ENCODE measurements at places on chromosomes 3 and 15. TPM values are rescaled to one million over a fixed set of nuclear protein-coding genes. Genes with fewer than 3 reads are reported as not detected.

- DNase-seq = no peak
These were observed 227.8 kb upstream of the MRPL3 start for GRCh38 chr3:131730581-131730980.

GRCh38 chr3:12624056-12624455 lies 39.9 kb downstream of the RAF1 start:
- no peak for DNase-seq

GRCh38 chr3:48247401-48247811 lies 6.5 kb downstream of the ZNF589 start:
- DNase-seq = no peak

GRCh38 chr15:80452166-80452565 lies 48.0 kb downstream of the ARNT2 start:
- DNase-seq = no peak

DNA sequence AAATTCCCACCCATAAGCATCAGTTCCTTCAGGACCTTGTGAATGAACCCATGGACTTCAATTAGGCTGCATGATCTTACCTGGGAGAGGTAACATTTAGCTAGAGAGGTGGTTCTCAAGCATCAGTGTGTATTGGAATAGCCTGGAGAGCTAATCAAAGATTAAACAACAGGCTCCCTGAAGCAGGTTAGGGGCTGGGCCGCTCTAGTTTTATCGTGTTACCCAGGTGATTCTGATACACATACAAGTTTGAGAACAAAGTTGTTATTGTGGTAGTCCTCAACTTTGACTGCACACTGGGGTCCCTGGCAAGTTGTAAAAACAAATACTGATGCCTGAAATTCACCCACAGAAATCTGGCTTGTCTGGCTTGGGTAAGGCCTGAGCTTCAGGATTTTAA lies 31.2 kb downstream of the MYH15 start:
- no peak for DNase-seq

- DNase-seq = no peak
These were observed 153.9 kb upstream of the ARHGEF26 start for GRCh38 chr3:153967260-153967659.

The GRK7 gene
- total RNA-seq = not detected

The TMF1 gene
- 1.6 TPM for total RNA-seq

The TRPM1 gene
- total RNA-seq = 0.07 TPM

The ZMYND10 gene
- total RNA-seq = 10.8 TPM

The CTDSPL2 gene
- total RNA-seq = 43.5 TPM

Data from Caki2 (cell line).